NCI-H2029 treated with DMSO at 0.1 percent for 48 hours (cell line): ENCODE measurements at places on chromosomes 2 and 18.

DNA sequence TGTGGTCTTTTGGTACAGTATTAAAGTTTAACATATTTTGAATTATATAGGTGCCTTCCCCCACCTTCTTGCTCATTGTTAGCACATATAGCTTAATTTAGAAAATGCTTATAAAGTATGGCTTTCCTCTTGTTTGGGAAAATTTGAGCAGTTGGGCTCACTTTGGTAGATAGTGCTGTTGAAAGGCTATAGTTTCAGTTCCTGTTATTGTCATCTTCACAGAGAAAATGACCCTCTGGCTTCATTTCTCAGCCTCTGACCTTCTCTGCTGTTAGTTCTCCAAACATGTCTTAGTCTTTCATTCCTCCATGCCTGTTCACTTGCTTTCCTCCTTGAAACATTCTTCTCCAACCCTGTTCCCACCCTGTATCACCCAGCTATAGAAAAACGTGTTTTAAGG lies 200.6 kb downstream of the WDR7 start:
- DNase-seq = no peak

DNA sequence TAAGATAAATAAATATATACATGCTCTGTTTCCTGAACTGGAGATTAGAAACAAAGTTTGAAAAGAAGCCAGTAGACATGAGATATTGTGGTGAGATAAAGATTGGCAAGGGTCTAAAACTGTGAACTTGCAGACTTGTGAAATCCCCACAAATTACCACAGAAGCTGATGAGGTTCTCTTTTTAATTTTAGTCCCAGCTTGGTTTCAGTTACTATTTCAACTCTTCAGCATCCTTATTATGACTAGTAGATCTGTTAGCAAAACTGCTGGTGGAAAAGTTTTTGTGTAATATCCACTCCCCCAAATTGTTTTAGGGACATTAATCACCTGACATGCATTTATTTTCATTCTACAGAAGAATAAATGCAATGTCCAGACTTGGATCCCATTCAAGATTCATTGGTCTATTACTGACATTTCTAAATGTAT lies 20.8 kb downstream of the RASGRP3 start:
- DNase-seq = no peak

- DNase-seq = no peak
These were observed 58.0 kb downstream of the ZNF519 start for GRCh38 chr18:14074187-14074586.

DNA sequence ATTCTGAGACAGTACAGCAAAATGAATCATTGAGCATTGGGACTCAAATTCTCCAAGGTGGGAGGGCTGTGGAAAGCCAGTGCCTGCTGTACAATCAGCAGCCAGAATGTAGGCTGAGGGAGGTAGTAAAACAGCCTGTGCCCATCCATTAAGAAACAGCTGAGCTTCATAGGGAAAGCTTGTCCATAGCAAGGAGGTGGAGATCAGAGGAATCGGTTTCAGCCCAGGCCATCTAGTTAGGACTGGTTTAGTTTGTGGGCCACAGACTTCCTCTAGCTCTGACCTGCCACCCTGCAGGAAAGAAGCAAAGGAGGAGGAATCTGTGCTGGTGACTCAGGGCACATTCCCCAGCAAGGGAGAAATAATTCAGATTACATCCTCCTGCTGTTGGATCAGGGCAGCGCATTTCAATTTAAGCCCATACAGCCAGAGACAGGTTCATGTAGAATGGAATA lies 333.4 kb downstream of the SETBP1 start:
- no peak for DNase-seq
